Natural killer cell treated with Interleukin-12 subunit alpha and Interleukin-12 subunit beta and Interleukin-15 and Interleukin-18, amount 100 ng/mL, for 72 hours (primary cell): ENCODE measurements at places on chromosomes 1 and 21.

GRCh38 chr1:21509351-21510112 is at the start of gene ALPL:
Gene ALPL (plus strand): TSS chr1:21509423. CDS start chr1:21554082, 44,659 bp downstream.
- no peak for DNase-seq

DNA sequence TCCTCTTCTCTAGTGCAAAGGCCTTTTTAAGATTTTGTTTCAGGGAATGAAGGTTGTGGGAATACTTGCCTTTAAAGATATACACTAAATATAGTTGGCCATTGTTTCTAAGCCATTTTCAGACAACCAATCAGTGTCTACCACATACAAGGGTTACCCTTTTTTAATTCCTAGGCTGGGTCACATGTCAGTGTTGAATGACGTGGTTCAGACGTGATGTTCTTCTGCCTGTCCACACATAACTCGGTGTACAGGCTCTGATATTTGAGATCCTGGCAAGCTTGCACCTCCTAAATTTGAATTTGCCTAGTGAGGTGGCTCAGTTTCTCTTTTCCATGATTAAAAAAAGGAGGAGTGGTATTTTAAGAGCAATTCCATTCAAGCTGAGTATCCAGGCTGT is 38.8 kb downstream of the DTL start:
- DNase-seq: no peak

GRCh38 chr1:223219318-223219635 is 76.2 kb upstream of the TLR5 start:
- DNase-seq: no peak

DNA sequence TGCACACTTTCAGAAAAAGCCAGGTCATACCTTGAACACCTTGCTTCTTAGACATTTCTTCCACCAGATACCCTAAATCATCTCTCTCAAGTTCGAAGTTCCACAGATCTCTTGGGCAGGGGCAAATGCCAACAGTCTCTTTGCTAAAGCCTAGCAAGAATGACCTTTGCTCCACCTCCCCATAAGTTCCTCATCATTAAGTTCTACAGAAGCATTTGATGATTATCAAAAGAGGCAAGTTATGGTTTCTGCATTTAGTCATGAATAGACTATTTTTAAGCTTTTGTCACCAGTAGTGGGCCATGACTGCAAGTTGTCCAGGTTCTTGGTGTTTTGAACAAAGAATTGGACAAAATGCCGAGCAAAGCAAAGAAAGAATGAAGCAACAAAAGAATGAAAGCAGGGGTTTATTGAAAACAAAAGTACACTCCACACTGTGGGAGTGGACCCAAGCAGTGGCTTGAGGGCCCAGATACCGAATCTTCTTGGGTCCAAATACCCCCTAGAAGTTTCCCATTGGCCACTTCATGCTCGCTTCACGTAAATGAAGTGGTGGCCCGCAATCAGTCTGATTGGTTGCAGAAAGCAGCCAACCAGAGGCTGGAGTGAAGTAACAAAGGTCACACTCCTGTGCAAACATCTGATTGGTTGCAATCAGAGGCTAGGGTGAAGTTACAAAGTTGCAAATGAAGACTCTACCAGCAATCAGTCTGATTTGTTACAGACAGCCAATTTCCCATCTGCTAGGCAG is 9.8 kb upstream of the EGLN1 start:
- no peak for DNase-seq

- no peak for DNase-seq
Observed at GRCh38 chr1:194419721-194420120, 1233.3 kb upstream of the B3GALT2 start.

- DNase-seq: no peak
Observed at GRCh38 chr1:5951846-5952410, 40.3 kb downstream of the NPHP4 start.
